Stimulated activated naive CD4-positive, alpha-beta T cell (primary cell): ENCODE measurements at places on chromosomes 13 and 19.

- DNase-seq, result no peak
Measured at GRCh38 chr19:13887517-13887916, 10.6 kb downstream of the NANOS3 start.

- DNase-seq, result no peak
Measured at GRCh38 chr13:113848431-113849260, 15.2 kb downstream of the GAS6 start.

GRCh38 chr13:56735537-56735942 is 405.2 kb upstream of the PRR20A start:
- DNase-seq, result no peak

GRCh38 chr13:21101865-21102576 is 40.6 kb upstream of the LATS2 start:
- DNase-seq, result no peak

DNA sequence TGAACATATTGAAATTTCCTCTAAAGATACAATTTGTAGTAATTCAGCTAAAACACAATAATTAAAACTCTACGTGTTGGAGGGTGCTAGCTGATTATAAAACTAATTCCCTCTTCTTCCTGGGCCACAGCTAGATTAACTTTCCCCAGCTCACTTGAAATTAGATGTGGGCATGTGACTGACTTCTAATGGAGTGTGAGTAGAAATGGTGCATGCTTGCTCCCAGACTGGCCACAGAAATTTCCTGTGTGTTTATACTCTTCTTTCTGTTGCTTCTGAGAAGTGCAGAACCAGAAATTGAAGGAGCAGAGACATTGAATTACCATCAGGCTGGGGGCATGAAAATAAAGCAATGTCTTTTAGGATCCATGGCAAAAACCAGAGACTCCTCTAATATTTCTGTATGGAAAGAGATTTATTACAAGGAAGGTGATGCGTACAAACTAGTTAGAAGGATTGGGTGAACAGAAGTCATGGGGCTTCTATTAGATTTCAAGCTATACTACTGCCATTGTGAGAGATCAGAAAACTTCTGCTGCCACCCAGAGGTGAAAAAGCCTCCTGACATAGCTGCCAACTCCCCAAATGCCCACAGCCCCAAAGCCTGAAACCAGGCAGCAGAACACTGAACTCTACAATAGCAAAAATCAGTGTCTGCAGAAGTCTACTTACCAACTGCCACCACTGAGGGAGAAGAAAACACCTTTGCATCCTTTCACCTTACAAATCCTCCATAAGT is 379.2 kb upstream of the MIR17HG start:
- no peak for DNase-seq

- no peak for DNase-seq
Measured at GRCh38 chr13:39685652-39686051, 30.2 kb downstream of the COG6 start.

- DNase-seq, result no peak
Measured at GRCh38 chr13:92649140-92649813, 577.3 kb upstream of the GPC6 start.

- no peak for DNase-seq
Measured at GRCh38 chr13:80048802-80049201, 292.1 kb downstream of the SPRY2 start.

GRCh38 chr13:98083507-98083906 is 59.4 kb upstream of the FARP1 start:
- no peak for DNase-seq

DNA sequence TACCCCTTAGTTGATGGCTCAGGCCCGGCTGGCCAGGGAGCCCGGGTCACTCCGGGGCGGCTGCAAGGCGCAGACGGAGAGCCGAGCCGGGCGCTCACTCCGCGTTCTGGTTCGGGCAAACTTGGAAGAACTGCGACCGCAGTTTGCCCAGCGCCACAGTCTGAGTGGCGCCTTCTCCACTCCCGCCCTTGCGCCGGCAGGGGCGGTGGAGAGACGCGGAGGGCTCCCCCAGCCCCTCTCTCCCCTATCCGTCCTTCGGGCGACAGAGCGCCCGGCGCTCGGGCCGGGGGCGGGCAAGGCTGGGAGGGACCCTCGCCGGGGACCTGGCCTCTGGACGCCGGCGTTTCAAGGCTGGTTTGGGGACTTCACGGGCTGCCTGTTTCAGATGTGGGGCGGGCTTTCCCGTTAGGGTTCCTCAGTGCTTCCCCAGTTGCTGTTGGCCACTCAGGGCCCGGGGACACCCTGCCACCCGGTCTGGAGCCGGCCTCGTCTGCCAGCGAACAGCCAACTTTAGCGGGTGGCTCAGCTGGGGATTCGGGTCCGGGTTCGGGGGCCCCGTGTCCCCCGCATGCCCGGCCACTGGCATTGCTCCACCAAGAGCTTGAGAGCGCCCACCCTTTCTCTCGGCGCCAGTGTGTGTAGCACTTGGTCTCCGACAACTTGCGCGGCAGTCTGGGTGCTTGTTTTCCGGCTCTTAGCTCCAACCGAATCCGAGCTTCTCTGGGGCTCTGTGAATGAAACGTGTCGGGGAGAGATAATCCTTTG is 1.5 kb downstream of the GPC6 start:
- no peak for DNase-seq
